Glomerular endothelial cell (primary cell): ENCODE measurements at places on chromosomes 5 and 9.

- no peak for DNase-seq
These were observed 8.8 kb downstream of the PAX5 start for GRCh38 chr9:37025071-37025822.

DNA sequence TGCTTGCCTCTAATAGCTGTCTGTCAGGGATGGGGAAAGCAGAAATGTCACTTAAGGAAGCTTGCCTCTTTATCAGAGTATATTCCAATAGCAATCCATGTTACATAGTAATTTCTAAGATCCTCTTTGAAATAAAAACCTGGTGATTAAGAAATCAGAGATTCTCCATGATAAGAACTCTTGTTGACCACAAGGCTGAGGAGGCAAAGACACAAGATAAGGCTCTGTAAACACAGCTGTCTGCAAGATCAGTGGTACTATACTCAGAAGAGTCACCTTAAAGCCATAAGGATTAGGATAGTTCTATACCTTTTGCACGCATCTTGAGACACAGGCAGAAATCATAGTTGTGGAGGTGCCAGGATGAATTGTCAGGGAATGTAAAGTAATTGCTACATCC is 40.3 kb downstream of the HEXB start:
- DNase-seq: no peak

DNA sequence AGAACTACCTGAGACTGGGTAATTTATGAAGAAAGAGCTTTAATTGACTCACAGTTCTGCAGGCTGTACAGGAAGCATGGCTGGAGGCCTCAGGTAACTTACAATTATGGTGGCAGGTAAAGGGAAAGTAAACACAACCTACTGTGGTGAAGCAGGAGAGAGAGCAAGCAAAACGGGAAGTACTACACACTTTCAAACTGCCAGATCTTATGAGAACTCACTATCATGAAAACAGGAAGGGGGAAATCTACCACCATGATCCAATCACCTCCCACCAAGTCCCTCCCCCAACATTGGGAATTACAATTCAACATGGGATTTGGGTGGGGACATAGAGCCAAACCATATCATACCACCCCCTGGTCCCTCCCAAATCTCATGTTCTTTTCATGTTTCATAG is 58.7 kb upstream of the GPR151 start:
- DNase-seq: no peak

- DNase-seq: no peak
These were observed 40.0 kb upstream of the PDZD2 start for GRCh38 chr5:31598640-31599611.

DNA sequence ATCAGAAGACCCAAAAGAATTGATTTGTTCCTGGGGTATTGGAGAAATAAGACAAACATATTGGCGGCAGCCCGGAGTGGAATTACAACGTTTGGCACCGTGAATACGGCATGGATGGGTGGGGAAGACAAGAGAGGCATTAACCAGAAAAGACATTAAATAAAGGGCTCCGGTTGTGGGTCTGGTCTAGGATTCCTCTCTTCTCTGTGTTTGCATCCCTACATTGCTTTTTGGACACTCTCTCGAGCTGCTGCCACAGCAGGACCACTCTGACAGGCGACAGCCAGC is 138.7 kb upstream of the PALM2AKAP2 start:
- no peak for DNase-seq

DNA sequence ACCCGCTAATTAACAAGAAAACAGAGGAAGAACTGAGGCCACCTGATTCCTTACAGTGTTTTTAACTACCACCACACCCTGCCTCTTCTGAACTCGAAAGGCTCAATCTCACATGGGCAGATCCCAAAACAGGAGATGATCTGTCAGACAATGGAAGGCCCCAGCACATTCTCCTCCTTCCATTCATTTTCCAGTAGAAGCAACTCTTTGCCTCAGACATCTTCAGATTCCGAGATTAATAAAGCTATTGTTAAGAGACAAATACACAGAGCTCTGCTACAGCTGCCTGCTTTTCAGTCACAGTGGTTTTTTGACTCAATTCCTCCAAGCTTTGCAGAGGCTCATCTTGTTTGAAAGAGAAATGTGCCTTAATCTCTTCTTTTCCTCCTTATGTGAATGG is 127.2 kb upstream of the ADAMTSL1 start:
- DNase-seq: no peak
